ENCODE measurements at places on chromosomes 4 and X.
A peak's percentile ranks its signal among the peaks of the same experiment; 100 is the strongest.

GRCh38 chr4:55036405-55036804 lies 89.0 kb downstream of the KDR start:
- DNase-seq: no peak

DNA sequence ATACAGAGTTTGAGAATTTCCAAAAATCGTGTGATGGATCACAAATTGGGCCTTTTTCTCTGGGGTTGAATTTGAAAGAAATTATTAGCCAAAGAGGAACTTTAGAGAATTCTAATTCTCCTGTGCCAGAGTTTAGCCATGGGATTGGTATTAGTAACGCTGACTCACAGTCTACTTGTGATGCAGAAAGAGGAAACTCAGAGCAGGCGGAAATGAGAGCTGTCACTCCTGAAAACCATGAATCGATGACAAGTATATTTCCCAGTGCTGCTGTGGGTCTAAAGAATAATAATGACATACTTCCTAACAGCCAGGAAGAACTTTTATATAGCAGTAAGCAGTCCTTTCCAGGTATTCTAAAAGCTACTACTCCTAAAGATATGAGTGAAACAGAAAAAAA lies 64.9 kb downstream of the N4BP2 start:
- peak; percentile 24 for DNase-seq

- no peak for DNase-seq
Measured at GRCh38 chrX:136829413-136829812, 48.7 kb upstream of the ARHGEF6 start.

GRCh38 chr4:6052679-6053078 lies 34.4 kb upstream of the C4orf50 start:
- no peak for DNase-seq

- DNase-seq: no peak
Measured at GRCh38 chr4:184887333-184887732, 61.6 kb upstream of the ACSL1 start.

DNA sequence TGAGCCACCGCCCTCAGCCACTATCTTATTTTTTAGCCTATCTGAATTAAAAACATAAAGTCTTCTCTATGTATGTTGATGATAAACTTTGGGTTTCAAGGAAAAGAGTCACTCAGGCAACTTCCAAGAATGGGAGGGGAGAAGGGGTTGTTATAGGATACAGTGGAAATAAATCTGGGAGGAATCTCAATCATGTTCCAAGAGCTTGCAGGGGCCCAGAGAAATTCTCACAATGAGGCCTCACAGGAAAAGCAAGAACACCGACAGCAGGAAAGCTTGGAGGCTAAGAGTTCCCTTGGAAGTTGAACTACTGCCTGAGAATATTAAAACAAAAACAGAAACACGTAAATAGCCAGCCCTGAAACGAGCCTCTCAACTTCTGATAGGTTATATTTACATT lies 384.6 kb upstream of the IGFBP7 start:
- no peak for DNase-seq

DNA sequence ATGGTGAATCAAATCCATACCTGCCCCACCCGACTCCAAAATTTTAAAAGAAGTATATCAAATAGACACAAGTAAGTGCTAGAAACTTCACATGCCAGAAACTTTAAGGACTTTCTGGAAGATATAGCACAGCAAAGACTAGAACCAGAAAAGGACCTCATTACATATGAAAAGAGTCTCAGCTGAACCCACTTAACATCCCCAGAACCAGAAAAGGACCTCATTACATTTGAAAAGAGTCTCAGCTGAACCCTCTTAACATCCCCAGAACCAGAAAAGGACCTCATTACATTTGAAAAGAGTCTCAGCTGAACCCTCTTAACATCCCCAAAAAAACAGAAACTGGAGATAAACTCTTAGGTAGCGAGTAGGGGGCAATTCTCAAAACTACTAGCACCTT lies 32.3 kb downstream of the STPG2 start:
- no peak for DNase-seq

GRCh38 chrX:150547375-150548115 lies 20.9 kb upstream of the MTM1 start:
- DNase-seq: no peak

DNA sequence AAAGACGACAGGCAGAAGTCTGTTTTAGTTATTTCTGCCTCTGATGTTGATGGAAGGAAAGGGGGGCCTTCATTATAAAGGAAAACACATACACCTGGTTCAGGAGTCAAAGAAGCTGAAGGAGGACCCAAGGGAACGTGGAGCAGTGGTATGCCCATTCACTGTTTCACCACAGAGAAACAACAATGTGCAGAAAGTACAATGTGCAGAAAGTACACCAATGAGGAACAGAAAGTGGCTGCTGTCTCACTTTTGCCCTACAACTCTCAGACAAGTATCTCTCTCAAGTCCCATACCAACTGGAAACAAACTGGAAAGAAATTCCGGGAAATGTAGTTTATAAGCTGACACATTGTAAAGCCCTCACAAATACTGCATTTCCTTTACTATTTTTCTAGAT lies 564.5 kb downstream of the TRAM1L1 start:
- DNase-seq: no peak

GRCh38 chr4:183153190-183153916 lies 54.3 kb downstream of the WWC2 start:
- no peak for DNase-seq

DNA sequence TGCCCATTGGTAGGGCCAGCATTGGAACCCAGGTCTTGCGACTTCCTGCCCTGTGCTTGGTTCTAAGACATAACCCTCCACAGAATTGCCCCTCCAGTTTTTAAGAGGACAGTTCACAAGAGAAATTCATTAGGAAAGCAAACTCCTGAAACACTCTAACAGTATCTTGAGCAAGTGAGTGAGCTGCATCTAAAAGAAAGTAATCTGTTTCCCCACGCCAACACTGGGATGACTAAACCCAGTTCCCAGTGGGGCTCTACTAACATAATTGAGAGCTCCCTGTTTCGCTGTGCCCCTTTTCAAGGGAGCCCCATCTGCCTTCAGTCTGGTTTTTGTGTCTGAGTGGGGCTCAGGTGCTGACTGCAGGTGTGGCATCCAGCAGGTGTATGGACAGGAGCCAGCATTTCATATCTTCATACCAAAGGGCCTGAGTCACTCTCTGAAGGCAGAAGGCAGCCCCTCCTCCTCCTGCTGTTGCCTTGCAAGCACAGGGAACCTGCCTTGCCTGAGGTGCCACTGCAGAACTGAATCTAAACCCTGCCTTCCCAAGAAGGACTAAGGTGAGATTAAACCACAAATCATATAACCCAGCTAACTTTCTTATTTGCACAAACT lies 8.0 kb downstream of the AMOT start:
- DNase-seq: no peak

GRCh38 chr4:166421556-166422156 lies 548.6 kb downstream of the TLL1 start:
- no peak for DNase-seq

DNA sequence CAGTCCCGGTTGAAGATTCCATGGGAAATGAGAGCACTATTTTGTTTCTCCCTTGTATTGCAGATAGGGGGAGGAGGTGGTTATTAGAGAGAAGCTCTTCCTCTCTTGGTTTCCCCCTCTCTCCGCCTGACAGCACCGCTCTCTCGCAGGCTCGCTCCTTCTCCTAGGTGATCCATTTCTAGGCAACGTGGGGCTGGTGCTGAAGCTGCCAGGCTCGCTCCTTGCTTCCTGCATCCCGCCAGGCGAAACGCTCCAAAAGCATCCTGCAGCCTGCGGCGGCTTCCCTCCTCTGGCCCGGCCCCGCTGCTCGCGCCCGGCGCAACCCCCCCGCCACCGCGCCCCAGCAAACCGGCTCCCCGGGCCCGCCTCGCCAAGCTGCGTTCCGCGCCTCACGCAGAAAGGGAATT lies at the start of gene GRID2:
Gene GRID2, plus strand, starts transcription at position 346 of the 407 bp plus-strand sequence.
- no peak for DNase-seq

DNA sequence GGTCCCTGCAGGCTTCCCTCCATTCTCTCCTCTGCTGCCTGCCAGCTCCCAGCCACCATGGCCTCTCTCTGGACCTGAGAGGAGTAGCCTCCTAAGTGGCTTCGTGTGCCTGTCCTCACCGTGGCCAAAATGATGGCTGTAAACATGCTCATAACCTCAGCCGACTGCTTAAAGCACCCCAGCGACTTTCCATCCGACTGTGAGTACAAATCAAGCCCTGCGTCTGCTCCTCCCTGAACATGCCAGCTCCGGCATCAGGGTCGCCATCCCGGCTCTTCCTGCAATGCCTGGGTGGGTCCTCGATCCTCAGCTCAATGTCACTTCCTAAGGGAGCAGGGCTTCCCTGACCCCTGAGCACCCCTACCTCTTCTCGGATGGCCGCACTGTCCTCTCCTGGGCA lies 3.3 kb upstream of the SORCS2 start:
- no peak for DNase-seq

DNA sequence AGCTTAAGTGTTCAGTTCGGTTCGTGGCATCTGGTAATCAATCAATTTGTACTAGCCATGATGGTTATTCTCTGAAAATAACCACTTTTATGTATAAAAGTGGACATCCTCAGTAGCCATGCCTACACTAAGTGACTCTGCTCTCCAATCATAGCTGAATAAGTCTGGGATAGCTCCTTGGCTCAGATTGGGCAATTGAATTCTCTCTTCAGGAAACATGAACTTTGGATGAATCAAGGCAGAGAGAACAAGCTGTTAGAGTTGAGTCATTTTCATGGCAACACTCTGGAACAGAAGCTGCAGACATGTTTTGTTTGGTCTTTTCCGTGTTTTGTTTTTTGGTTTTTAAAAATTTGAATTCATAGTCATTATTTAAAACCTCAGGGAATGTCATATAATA lies 66.8 kb upstream of the TMEM164 start:
- DNase-seq: no peak

- DNase-seq: no peak
Measured at GRCh38 chrX:43586830-43587229, 69.3 kb upstream of the MAOA start.

DNA sequence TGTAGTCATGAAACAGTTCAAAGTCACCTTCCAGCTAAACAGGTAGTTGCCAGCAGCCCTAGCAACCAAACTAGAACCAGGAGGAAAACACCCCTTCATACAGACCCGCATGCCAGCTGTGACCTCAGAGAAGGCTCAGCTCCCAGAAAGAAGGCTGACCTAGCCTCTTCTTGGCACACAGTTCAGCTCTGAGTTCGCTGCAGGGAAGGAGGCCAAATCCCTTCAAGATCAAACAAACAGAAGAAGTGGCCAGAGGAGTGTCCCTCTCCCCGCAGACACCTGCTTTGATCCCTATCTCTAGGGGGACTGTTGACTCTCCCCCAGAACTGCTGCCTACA lies 56.0 kb downstream of the HADH start:
- no peak for DNase-seq

DNA sequence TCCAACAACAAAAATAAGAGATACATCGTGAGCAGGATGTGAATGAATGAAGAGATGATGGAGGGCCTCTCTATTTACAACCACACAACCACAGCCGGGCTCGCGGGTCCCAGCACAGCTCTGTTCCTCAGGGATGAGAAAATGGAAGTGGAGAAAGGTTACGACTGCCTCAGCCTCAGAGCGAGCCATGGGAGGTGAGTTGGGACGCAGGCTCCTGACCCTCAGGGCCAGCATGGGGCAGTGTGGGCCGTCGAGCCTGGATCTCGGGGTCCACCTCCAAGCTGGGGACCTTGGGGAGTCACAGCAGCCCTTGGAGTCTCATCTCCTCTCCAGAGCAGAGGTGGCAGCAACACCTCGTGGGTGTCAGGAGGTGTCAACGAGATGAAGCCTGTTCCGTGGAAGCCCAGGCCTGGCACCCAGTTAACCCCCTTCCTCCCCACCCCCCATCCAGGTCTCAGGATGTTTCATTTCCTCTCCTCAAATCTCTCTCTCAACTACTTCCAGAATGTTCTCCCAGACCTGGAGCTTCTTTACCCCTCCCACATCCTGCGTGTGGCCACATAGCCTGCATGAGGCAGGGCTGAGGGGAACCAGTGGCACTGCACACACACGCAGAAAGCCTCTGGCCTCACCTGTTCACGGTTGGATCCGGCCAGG lies 25.9 kb downstream of the C4orf50 start:
- no peak for DNase-seq

DNA sequence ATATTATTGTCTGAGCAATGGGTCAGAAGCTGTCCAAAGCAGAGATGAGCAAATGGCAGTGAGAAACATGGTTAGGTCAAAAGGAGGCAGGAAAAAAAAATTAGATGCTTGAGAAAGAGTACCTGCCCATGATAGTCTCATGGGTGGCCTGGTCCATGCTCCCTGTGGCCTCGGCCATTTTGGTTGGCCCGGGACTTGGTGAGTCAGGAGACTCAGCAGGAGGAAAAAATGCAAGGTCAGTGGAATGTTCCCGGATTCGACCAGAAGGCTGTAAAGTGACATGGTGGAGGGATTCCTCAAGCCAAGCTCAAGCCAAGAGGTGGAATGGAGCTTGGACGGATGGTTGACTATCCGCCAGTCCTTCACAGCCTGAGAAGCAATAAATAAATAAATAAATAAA lies 236.7 kb downstream of the ASMT start:
- DNase-seq: no peak

DNA sequence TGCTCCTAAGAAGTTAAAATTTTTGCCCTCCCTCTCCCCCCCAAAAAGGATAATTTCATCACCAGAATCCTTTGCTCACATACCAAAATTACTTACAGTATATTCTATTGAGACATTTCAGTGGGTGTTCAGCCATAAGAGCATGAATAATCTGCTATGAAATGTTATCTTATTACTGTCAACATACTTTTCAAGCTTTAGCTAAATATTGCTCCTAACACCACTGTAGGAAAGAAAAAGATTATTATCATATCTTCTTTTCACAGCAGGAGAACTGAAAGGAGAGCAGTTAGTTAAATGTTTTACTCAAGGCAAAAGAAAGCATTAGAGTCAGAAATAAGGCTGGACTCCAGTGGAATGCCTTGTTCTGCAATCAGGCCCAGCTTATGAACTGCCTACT lies 231.0 kb upstream of the GYPA start:
- no peak for DNase-seq

DNA sequence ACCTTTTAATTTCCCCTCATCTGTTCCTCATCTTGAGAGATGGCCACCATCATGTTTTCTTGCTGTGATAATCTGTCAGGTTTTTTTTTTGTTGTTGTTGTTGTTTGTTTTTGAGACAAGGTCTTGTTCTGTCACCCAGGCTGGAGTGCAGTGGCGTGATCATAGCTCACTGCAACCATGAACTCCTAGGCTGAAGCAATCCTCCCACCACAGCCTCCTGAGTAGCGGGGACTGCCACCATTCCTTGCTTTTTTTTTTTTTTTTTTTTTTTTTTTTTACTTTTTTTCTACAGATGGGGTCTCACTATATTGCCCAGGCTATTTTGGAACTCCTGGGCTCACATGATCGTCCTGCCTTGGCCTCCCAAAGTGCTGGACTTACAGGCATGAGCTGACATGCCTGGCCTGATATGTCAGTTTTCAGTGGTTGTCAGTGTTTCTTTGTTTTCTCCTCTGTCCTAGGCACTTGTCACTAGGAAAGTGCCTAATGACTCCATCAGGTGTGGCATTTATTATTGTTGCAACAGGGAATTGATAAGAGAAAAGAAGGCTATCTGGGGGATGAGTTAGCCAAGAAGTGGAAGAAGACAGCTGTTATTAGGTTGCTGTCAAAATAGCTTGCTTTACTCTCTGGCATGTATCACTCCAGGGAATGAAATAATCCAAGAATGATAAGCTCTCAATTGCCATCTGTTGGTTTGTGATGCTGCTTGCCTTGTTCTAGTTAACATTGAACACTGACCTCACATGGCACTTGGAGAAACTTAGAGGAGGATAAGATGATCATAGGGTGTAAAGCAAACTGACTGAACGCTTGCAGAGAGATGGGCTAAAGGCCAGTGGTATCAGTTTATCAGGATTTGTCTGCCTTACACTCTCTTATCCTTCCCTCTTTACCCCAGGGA lies 41.7 kb downstream of the TMEM164 start:
- DNase-seq: no peak

Measured in GM04503 (cell line).